ENCODE measurements at places on chromosomes 3 and 15. TPM values are rescaled to one million over a fixed set of nuclear protein-coding genes. Genes with fewer than 3 reads are reported as not detected.

- H3K4me3 ChIP-seq, result no peak overlapping the region
- H3K4me1 ChIP-seq, result no peaks in the 10 kb centered on the region
- DNase-seq, result no peak
- peak overlapping the region; percentile 88 for H3K27ac ChIP-seq
- no peaks in the 10 kb centered on the region for H3K36me3 ChIP-seq
Measured at GRCh38 chr3:132283440-132283839, 33.8 kb upstream of the ACP3 start.

GRCh38 chr3:58105196-58105595 is 97.0 kb downstream of the FLNB start:
- no peaks in the 10 kb centered on the region for H3K36me3 ChIP-seq
- H3K27ac ChIP-seq, result no peak overlapping the region
- no peak overlapping the region for H3K4me3 ChIP-seq
- no peaks in the 10 kb centered on the region for H3K27me3 ChIP-seq

- H3K36me3 ChIP-seq, result no peaks in the 10 kb centered on the region
- H3K4me3 ChIP-seq, result no peak overlapping the region
Measured at GRCh38 chr15:27820232-27820631, 278.9 kb downstream of the OCA2 start.

DNA sequence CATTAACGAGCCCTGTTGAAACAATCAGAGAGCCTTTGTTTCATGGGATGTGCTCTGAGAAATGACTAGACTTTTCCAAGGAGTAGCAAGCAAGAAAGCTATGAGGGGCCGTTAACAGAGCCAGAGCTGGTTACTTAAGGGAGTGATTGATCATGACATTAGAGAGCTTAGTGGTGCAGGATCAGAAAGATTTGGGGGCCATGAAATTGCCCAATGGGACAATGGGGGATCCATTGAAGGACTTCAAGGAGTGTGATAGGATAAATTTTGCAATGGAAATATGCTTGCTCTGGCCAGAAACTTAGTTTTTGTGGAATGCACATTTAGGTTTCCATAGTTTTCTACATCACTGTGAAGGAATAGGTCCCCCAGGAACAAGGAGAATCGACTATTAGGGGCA is 45.6 kb downstream of the LRRC3B start:
- H3K4me1 ChIP-seq, result no peaks in the 10 kb centered on the region
- H3K27me3 ChIP-seq, result no peaks in the 10 kb centered on the region
- no peaks in the 10 kb centered on the region for H3K36me3 ChIP-seq
- H3K27ac ChIP-seq, result no peak overlapping the region

DNA sequence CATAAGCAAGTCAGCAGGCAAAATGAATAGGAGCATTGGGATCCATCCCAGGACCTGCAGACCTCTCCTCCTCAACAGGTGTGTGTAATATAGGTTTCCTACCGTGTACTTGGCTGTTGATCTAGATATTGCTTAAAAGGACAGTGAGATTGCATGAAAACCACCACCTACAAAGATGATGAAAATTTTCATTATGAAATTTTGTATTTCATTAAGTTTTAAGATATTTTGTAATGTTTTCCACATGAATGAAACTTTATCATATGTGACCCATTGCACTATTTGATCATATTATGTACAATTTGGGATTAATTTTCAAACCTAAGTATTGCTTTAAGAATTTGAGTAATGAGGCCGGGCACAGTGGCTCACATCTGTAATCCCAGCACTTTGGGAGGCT is 94.3 kb upstream of the TRPM1 start:
- DNase-seq, result no peak
- no peak overlapping the region for H3K27ac ChIP-seq
- no peaks in the 10 kb centered on the region for H3K27me3 ChIP-seq
- no peaks in the 10 kb centered on the region for H3K36me3 ChIP-seq
- H3K4me1 ChIP-seq, result no peaks in the 10 kb centered on the region
- H3K4me3 ChIP-seq, result no peak overlapping the region

GRCh38 chr3:52299879-52300611 is 12.4 kb downstream of the GLYCTK start:
- H3K27ac ChIP-seq, result peak overlapping the region; percentile 79
- peaks cover 6% of the 10 kb centered on the region for H3K36me3 ChIP-seq
- no peaks in the 10 kb centered on the region for H3K27me3 ChIP-seq

DNA sequence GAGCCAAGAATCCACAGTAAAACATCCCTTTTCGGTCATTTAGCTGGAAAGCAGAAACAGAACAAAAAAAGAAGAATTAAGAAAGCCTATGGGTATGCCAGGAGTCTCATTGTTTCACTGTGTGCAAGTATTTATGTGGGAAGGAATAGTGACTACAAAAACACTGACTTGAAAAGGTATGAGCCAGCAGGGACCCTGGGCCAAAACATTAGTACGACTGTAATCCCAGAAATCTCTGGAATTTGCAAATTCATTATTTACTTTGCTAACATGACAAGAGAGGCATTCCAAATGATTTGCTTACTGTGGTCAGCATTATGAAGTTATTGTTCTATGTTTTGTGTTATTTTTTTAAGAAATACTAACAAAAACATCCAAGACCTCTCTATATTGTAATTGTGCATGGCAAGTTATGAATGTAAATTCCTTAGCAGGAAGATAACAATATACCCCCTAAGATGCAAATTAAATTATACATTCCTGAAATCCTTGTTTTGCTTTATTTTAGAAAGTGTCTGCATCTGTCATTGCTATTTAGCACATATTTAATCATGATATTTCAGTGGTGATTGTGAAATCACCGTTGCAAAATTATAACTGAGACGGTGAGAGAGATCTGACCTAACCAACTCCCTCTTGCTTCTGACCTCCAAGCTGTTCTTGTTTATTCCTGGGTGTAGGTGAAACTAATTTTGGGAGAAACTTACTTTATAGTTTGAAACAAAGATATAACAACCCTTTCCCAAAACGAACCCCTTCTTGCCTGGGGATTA is 299.2 kb downstream of the ZPLD1 start:
- H3K36me3 ChIP-seq, result no peaks in the 10 kb centered on the region
- no peaks in the 10 kb centered on the region for H3K27me3 ChIP-seq
- no peak overlapping the region for H3K4me3 ChIP-seq
- no peaks in the 10 kb centered on the region for H3K4me1 ChIP-seq
- DNase-seq, result no peak

GRCh38 chr15:75436881-75437280 is 14.6 kb downstream of the SIN3A start:
- no peak overlapping the region for H3K27ac ChIP-seq
- no peak overlapping the region for H3K4me3 ChIP-seq
- H3K36me3 ChIP-seq, result peaks cover 12% of the 10 kb centered on the region

GRCh38 chr15:99453637-99454030 is 112.2 kb upstream of the MEF2A start:
- H3K4me1 ChIP-seq, result peaks cover 78% of the 10 kb centered on the region
- H3K27me3 ChIP-seq, result no peaks in the 10 kb centered on the region
- peak; percentile 3 for DNase-seq
- H3K27ac ChIP-seq, result peak overlapping the region; percentile 92

Gene LDHAL6B
- not detected for total RNA-seq

Gene PROK2
- total RNA-seq, result not detected

Data from heart right ventricle (tissue), 16 donors.